ENCODE measurements at places on chromosomes 2 and 18.

DNA sequence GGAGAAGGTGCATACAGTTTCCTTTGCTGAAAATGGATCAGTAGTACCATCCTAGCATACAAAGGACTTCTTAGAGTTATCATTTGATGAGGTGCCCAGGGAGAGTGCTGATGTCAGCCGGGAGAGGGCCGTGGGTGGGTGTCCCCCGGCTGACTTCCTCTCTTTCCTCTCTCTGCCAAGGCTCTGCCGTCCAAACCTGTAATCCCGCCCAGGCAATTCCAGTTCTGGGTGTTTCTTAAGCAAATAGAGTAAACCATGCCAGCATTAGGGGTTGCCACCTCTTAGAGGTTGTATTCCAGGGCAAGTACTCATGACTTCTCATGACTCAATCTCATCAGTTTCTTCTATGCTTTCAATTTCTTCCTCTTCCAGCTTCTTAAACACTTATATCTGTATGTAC, 117.2 kb downstream of the GATA6 start:
- DNase-seq, result no peak

GRCh38 chr2:150374492-150374891, 113.0 kb downstream of the RND3 start:
- no peak for DNase-seq

GRCh38 chr2:159613091-159613490, 3.3 kb downstream of the BAZ2B start:
- no peak for DNase-seq

- peak; percentile 43 for DNase-seq
Observed at GRCh38 chr2:176455816-176456291, 186.6 kb downstream of the MTX2 start.

- peak; percentile 84 for DNase-seq
Observed at GRCh38 chr2:26184555-26185303, 11.8 kb downstream of the GAREM2 start.

GRCh38 chr2:238845583-238846377, 2.1 kb upstream of the TWIST2 start:
- DNase-seq, result no peak

DNA sequence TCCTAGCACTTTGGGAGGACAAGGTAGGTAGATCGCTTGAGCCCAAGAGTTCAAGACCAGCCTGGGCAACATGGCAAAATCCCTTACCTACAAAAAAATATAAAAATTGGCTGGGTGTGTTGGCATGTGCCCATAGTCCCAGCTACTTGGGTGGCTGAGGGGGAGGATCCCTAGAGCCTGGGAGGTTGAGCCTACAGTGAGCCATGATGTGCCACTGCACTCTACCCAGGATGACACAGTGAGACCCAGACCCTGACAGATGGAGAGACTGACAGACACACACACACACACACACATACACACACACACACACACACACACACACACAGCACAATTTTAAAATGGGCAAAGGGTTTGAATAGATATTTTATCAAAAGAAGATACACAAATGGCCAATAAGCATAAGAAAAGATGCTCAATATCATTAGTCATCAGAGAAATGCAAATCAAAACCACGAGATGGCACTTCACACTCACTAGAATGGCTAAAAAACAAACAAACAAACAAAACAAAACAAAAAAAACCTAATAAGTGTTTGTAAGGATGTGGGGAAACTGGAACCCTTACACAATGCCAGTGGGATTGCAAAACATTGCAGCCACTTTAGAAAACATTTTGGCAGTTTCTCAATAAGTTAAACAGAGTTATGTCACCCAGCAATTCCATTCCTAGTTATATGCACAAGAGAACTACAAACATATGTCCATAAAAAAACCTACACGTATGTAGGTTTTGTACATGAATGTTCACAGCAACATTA, 42.3 kb downstream of the BAZ2B start:
- no peak for DNase-seq

DNA sequence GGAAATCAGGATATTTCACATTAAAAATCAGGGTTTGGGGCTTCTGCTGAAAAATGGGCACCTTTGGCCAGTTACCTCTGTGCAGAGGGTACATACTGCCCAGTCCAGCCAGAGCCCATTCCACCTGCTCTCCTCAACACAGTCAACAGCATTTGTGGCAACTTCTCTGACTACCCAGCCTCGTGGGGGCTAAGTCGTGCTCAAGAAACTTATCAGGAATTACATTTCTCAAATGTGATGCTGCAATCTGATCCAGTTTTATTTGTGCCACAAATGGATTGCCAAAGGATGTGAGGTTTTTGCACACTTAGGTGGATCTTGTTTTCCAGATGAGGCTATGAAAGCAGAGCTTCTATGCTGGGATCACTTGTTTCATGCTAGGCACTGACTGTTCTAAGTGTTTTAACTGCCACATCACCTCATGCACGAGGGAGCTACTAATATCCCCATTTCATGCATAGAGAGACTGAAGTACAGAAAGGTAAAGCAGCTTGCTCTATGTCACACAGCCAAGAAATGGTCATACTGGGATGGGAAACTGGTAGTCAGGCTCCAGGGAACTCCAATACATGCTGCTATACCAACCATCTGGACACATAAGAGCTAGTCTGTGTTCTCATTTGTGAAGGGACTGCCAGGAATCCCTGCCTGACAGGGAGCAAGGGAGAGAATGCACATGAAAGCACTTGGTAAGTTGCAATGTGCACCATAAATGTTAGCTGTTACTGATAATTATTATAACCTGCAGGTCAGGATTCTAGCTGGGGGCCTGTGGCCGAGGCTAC, 89.0 kb upstream of the HK2 start:
- no peak for DNase-seq

DNA sequence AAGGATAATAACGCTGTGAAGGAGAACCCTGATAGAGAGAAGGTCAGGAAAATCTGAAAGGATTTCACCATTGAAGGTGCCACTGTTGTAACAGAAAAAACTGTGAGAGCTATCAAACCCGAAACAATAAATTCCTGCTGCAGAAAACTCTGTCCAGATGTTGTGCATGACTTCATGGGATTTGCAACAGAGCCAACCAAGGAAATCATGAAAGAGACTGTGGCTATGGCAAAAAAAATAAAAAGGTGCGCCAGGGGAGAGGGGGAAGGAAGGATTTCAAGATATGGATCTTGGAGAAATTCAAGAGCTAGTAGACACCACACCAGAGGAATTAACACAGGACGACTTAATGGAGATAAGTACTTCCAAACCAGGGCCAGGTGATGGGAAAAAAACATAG, 88.0 kb downstream of the LDLRAD4 start:
- peak; percentile 21 for DNase-seq

DNA sequence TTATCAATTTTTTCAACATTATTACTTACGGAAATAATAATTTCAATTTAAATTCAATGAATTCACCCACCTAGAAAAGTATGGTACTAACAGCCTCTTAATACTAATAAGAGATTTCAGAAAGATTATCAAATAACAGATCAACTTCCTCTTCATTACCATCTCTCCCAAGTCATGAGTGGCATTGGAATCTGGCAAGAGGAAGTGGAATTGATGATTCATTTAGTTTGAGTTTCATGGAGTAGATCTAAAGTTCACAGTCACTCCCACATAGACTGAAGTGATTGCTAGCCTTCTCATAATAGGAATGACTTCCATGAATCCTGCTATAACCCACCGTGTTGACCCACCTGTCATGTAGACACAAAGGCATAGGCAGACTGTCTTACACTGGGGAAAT, 77.7 kb upstream of the WDR75 start:
- DNase-seq, result no peak

- DNase-seq, result no peak
Observed at GRCh38 chr2:98293931-98294687, 52.1 kb upstream of the CNGA3 start.

- DNase-seq, result no peak
Observed at GRCh38 chr2:170862286-170862902, 45.7 kb downstream of the GAD1 start.

DNA sequence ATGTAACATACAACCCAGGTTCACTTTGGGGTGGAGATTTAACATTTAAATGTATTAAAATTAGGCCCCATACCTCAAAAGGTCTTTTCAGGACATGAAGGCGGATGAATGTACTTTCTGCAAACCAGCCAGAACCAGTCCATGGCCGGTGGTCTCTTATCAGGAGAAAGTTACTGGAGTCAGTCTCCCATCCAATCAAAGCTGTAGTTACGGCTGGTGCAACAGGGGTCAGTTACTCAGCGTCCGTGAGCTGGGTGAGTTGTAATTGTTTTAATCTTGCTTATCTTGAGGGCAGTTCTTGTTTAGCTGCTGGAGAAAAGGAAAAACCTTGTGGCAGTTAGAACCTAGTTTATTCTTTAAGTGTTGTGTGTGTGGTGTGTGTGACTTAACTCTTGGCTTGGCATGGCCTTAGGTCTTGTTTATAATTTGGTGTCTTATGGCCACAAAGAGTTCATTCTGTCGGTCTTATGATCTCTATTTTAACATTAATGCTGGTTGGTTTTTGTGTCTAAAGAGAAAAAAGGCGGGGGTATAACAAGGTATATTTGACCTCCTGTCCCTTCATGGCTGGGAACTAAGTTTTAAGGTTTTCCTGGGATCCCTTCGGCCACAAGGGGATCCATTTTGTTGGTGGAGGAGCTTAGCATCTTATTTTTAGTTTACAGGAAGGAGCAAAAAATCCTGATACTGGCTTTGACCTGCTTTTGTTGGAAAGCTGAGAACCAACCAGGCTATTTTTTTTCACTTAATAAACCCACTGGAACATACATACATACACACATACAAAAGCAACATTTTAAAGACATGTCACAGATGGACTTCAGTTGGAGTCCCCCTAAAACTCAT, 143.5 kb upstream of the NCK2 start:
- DNase-seq, result no peak

DNA sequence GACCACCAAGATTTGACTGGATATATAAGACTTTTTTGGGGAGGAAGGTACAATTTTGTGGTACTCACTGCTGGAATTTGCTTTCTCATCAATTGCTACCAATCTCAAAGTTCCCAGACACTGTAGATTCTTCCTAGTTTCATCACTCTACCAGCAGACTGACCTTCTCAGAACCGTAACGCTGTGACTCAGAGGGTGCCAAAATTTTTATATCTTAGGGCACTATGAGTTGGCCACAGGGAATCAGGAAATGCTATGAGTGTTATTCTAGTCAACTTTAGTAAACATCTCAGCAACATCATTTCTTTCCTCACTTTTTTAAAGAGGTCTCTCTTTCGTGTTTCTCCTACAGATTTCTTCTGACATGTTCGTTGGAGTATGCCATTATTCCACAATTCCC, 499.0 kb downstream of the TMX3 start:
- DNase-seq, result no peak

DNA sequence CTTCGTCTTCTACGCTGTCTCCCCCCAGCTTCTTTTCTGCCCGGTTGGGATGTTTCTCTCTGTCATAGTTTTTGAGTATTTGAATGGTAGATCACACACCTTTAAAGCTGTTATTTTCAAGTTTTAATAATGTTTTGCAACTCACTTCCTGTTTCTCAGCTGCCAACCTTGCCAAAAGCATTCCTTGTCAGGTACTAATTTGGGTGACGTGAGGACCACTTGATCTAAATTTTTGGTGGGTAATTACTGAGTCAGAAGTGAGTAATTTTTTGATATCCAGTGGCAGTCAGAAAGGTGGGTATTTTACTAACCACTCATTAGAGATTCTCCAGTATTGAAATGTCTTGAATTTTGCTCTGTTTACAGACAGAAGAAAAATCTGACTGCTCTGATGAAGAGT, 852.4 kb upstream of the FANCL start:
- no peak for DNase-seq

GRCh38 chr2:211014376-211014775, 458.0 kb downstream of the CPS1 start:
- no peak for DNase-seq

GRCh38 chr18:75316223-75316622, 105.6 kb downstream of the TSHZ1 start:
- no peak for DNase-seq

- DNase-seq, result peak; percentile 91
Observed at GRCh38 chr2:173982918-173983317, 17.7 kb upstream of the SP3 start.

DNA sequence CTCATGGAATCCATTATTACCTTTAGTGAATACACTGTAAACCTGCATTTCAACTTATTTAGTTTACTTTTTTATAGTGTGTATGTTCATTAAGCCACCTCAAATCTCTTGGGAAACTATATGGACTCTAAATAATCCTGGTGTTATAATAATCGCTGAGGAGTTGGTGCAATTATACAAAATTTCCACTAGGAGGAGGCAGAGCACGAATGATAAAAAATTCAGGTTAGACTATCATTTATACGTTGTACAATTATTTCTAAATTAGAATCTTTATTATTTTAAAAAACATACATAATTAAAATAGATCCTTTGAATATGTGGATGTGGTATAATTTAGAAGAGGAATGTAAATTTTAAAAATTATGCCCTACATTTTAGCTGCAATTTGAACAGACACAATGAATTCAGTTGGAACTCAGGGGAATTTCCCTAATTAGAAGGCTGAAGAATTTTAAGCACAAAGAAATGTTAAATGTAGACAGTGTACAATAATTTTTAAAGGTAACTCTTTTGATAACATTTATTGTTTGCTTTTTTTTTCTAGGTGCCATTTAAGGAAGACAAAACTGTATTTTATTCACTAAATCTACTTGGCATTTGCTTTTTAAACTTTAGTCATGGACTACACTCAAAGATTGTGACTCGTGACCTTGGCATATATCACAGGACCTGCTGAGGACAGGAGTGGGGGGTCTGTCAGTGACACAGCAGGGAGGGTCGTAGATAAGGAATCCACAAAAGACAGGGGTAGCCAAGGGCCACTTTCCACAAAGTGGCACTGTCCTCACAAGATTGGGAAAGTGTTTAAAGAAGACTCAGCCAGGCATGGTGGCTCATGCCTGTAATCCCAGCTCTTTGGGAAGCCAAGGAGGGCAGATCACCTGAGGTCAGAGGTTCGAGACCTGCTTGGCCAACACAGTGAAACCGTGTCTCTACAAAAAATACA, 45.5 kb downstream of the RAB12 start:
- peak; percentile 9 for DNase-seq

DNA sequence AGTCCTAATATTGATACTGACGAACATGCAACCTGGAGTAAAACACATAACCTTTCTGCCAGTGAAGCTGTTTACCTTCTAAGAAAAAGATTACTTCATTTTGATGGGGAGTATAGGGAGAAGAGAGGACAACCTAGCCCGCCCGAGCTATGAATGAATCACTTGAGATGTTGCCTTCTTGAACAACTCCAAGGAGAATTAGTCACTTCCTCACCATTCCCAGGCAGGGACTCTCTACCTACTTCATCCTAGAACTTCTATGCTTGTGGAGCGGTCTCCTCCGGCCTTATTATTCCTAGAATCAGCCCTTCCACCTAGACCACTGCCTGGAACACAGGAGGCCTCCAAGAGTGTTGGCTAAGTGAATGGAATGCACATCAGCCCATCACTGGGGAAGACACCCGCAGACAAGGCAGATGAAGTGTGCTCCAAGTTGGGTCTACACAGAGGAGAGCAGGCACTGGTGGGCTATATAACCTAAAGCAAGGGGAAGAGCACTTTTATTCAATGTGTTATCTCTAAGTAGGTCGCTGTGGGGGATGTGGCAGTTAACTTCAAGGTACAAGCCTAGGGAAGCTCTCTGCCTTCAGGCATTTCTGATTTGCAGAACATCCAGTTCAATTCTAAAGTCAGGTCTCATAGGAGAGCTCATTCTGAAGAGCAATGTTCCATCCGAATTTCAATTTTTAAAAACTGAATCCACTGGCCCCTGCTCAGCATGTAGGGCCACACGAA, 57.4 kb downstream of the STK39 start:
- no peak for DNase-seq

- DNase-seq, result no peak
Observed at GRCh38 chr2:202639231-202639630, 4.5 kb downstream of the FAM117B start.

GRCh38 chr2:61438670-61439069, 32.2 kb downstream of the USP34 start:
- DNase-seq, result no peak
